ENCODE measurements at places on chromosomes 11 and 22.
A peak's percentile ranks its signal among the peaks of the same experiment; 100 is the strongest.

- DNase-seq = no peak
These were observed 44.7 kb upstream of the GCAT start for GRCh38 chr22:37763012-37763411.

- DNase-seq = peak; percentile 92
These were observed 378.0 kb downstream of the NTM start for GRCh38 chr11:131748151-131749050.

- no peak for DNase-seq
These were observed 601.8 kb downstream of the INSC start for GRCh38 chr11:15716550-15716949.

- DNase-seq = peak; percentile 51
These were observed 13.9 kb downstream of the DUSP8 start for GRCh38 chr11:1557904-1558774.

- DNase-seq = no peak
These were observed 17.6 kb downstream of the NTM start for GRCh38 chr11:131388030-131388429.

GRCh38 chr11:8097926-8098325 lies 16.9 kb downstream of the TUB start:
- DNase-seq = no peak

GRCh38 chr11:70108250-70108649 lies 30.1 kb downstream of the ANO1 start:
- no peak for DNase-seq

DNA sequence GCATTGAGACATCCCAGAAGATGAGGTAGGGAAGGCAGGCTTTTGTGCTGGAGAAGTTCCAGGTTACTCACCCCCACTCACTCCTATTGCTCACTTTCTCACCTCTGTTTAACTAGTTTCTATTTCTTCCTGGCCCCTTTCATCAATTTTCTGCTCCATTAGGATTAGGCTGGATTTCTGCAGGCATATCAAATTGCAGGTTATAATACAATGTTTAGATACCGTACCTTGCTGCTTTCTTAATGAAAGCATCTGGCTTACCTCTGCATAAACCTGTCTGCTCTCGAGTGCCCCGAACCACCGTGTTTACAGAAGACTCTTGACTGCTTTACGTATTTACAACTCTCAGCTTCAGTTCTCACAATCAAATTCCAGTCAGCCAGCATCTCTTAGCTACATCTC lies 173.7 kb downstream of the ADAMTS15 start:
- DNase-seq = no peak

- no peak for DNase-seq
These were observed 165.5 kb downstream of the DSCAML1 start for GRCh38 chr11:117631336-117632140.

GRCh38 chr11:60923326-60923725 lies 934 bp upstream of the TMEM132A start:
- peak; percentile 37 for DNase-seq

- no peak for DNase-seq
These were observed 69.6 kb upstream of the SHISAL1 start for GRCh38 chr22:44382116-44383038.

GRCh38 chr11:91947215-91947820 lies 277.3 kb upstream of the FAT3 start:
- DNase-seq = no peak

DNA sequence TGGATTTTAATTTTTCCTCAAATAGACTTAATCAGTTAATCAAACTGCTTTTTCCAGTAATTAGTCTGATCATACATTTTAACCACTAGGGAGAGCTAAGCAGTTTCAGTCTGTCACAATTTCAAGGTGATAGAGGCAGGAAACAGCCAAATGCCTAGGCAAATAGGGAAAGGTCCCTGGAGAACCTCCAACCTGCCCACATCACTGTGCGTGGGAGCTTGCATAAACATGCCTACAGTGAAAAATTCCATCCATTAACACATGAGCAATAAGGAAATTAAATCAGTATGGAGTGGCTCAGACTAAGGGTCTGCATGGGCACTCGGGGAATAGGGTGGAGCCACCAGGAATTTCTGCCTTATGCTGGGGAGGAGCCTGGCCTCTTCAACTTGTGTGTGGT lies 74.6 kb downstream of the AASDHPPT start:
- no peak for DNase-seq

- DNase-seq = peak; percentile 52
These were observed 9.1 kb upstream of the PGA3 start for GRCh38 chr11:61194169-61194671.

DNA sequence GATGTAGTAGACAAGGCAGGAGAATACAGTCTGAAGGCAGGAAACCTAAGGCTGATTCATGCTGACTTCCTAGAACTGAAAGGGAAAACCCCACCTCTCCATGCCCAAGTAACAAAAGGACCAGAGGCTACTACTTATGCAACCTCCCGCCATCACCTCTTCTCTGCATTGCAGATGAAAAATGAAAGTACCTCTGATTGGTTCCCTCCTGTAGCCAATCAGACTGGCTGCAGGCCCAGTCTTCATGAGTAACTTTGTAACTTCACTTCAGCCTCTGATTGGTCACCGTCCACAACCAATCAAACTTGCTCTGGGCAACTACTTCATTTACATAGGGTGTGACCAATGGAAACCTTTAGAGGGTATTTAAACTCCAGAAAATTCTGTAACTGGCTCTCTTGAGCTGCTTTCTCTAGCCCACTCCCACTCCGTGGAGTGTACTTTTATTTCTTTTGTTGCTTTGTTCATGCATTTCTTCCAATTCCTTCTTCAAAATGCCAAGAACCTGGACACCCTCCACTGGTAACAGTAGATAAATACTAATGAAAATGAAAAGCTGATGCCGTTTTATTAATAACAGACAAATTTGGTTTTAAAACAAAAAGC lies 5.2 kb upstream of the MAP6 start:
- DNase-seq = peak; percentile 8

- DNase-seq = no peak
These were observed 957.6 kb upstream of the CCDC90B start for GRCh38 chr11:84243629-84244263.

GRCh38 chr11:75306529-75306928 lies 44.9 kb downstream of the ARRB1 start:
- no peak for DNase-seq

GRCh38 chr11:86101493-86101892 lies 32.6 kb upstream of the PICALM start:
- DNase-seq = no peak

GRCh38 chr11:18720091-18720807 lies 5.7 kb downstream of the IGSF22 start:
- DNase-seq = no peak

GRCh38 chr11:32400196-32400595 lies 35.1 kb downstream of the WT1 start:
- no peak for DNase-seq

DNA sequence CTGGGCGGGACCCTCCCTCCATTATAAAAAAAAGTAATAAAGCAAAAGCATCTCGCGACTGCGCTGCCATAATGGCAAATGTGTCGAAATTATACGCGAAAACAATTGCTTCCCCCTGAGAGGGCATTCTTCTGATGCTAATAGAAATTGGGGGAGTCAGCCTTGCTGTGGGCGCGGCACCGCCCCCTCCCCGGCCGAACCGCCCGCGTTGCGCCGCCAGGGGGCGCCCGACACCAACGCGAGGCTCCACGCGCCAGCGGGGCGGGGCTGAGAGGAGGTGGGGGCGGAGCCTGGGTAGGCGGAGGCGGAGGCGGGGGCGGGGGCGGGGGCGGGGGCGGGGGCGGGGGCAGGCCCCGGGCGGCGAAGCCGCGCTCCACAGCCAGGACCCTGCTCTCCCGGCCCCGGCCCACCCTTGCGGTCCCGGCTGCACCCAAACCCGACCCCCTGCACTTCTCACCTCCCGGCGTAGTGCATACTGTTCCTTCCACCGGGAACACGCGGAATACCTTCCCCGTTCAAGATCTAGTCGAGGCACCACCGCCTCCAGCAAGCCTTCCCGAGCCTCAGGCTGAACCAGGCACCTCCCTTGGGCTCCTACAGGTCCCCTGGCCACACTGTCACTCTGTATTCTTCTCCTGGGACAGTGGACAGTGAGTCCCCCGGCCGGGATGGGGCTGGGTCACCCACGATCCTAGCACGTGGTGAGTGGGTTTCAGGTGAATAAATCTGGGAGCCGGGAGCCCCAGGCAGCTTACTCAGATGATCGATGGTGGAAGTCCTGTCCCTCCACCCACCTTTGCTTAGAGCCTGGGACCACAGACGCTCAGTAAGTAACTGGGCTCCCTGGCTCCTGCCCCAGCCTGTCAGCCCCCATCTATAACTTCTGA lies 15.5 kb upstream of the UPK3A start:
- DNase-seq = peak; percentile 65

- no peak for DNase-seq
These were observed 118.1 kb downstream of the ATM start for GRCh38 chr11:108340973-108341372.

- no peak for DNase-seq
These were observed 58.3 kb upstream of the AMPD3 start for GRCh38 chr11:10396771-10397170.

GRCh38 chr11:79335681-79336080 lies 105.1 kb downstream of the TENM4 start:
- DNase-seq = no peak

DNA sequence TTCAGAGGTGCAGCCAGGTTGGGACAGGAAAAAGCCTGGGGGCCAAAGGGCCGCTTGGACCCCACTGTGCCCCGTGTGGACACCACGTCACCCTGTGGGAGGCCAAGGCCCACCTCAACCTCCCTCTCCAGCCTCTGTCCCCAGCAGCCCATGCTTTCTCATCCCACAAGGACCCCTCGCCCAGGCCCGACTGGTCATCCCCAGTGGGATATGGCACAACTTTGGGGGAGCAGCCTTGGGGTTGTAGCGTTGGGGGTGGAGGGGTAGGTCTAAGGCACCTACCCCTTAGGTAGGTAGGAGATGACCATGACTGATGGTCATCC lies 44.0 kb downstream of the IGF2 start:
- no peak for DNase-seq

Data from cerebellar cortex (tissue), 1 donor.